MV-4-11 (cell line): ENCODE measurements at places on chromosomes 7 and 10.

DNA sequence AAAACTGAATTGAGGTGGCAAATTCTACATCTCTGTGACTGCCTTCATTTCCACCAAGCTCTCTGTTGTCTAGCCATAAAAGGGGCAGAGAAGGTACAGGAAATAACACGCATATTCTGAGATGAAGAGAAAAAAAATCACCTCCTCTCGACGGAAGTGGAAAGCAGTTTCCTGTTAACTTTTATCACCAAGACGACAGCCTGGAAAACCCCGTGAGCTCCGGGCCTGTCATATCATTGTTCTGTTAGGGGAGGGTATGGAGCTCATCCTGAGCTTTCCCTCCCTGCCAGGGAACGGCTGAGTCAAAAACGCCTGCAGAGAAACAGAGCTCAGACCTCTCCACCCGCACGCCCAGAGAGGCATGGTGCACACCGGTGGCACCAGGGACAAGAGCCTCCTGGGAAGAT, 200.3 kb downstream of the PRPF18 start:
- DNase-seq = no peak

DNA sequence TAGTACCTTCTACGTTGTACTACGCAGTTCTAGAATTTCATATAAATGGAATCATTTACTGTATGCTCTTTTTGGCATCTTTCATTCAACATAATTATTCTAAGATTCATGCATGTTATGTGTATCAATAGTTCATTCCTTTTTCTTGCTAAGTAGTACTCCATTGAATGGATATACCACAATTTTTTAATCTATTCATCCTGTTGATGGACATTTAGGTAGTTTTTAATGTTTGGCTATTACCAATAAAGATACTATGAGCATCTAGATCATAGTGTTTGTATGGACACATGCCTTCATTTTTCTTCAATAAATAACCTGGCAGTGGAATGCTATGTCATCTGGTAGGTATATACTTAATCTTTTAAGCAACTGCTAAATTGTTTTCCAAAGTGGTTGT, 83.0 kb upstream of the ELN start:
- no peak for DNase-seq

GRCh38 chr7:157875230-157876179, 538.7 kb downstream of the DNAJB6 start:
- DNase-seq = peak; percentile 36

GRCh38 chr10:47021850-47022249, 110.6 kb downstream of the PTPN20 start:
- no peak for DNase-seq

DNA sequence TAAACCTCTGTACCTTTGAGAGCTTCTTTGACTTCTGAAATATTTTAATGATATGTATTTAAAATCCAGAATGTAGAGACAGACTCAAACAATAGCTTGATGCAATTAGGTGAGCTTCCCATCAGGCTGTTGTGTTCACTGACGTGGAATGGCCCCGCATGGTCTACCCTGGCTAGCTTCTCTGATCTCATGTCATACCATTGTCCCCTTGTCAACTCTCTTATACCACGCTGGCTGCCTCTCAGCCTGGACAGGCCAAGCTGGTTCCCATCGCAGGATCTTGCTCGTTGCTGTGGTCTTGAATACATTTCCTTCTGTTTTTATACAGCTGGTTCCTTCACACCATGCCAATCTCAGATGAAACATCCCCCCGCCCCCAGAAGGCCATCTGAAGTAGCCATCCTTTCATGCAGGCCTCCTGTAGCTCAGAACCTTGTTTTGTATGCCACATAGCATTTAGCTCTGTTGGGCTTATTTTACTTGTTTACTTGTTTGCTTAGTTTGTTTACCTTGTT, 84.2 kb downstream of the FANK1 start:
- DNase-seq = no peak

- no peak for DNase-seq
These were observed 4.4 kb downstream of the RPS24 start for GRCh38 chr10:78038105-78038504.

- DNase-seq = no peak
These were observed 67.4 kb downstream of the PLXNA4 start for GRCh38 chr7:132508724-132509353.

GRCh38 chr10:4345877-4346646, 479.9 kb upstream of the AKR1E2 start:
- DNase-seq = no peak

DNA sequence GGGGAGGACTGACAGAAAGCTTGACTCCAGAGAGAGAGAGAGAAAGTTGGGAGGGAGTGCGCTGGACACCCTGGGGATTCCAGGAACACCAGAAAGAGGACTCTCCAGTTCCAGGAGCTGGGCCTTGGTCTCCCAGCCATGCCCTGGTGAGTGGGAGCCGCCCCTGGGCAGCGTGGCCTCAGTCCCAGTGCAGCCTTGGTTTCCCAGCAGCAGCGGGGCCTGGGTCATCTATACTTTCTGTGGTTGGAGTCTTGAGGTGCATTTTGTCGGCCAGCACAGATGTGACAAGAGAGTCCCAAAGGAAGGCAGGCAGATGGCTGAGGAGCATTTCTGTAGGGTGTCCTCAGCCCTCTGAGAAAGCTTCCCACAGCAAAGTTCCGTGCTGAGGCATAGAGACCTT, 334.7 kb upstream of the ZNF32 start:
- no peak for DNase-seq

DNA sequence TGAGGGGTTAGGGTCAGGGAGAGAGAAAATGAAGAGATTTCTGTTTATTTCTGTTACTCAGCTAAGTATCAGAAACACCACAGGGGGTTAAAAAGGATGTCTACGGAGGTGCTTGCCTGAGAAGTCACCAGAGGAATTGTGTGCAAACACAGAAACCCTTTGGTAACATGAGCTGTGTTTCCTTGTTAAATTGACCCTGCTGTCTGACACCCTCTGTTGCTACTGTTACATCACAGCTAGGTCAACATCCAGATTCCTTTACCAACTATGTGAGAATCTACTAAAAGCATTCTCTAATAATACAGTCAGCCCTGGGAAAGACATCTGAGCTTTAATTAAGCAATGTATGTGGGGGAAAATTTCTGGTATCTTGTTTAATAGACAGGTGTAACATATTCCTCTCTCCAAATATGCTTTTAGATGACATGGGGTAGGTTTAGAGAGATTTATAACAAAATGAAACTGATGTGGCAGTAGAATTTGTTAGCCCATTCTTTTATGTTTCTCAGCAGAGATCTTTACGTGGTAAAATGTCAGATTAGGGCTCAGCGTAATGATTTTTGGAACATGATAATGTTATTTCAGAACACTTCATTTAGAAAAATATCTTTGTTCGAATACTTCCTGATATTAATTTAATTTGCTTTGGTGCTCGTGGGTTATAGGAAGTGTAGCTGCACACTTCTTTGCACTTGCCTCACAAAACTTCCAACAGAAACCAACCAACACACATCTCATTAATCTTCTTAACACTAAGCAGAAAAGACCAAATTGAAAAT, 168.0 kb upstream of the AHR start:
- DNase-seq = no peak

DNA sequence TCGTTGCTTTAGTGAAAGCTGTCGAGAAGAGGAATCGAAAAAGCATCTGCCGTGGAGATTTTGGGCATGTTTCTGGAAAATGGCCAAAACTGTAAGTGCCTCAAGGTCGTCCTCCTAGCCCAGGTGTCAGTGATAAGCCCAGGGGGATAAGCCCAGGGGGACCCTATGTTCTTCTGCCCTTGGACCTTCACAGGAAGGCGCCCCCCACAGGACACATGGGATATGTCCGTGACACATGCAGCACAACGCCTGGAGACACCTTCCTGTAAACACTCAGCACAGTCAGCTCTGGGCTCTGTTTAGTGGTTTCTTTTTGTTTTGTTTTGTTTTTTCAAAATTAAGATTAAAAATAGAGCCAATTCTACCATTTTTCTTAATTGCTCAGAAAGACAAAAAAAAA, 272.7 kb downstream of the KLF6 start:
- DNase-seq = no peak

DNA sequence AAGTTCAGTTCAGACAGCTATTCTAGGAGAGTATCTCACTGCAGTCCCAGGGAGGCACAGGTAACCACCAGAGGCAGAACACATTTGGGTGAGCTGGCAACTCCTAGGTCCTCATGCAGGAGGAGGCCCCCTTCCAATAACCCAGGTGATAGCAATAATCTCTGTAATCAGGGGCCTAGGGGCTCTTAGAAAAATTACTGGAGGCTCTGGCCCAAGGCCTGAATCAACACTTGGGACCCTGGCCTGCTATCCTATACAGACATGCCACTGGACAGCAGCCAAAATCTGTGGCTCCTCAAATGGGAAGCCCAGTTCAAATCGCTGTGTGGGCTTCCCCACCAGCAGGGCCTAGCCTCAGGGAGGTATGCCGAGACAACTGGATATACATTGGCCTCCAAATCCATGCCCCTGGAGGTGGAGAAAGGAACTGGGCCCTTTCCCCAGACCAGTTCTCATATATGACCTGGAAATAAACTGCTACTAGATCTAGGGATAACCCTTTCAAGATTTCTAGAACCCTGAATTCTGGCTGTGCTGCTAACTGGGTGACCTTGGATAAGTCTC, 1.6 kb downstream of the AVPI1 start:
- no peak for DNase-seq

GRCh38 chr7:64656489-64656888, 9.4 kb upstream of the ZNF107 start:
- no peak for DNase-seq

- no peak for DNase-seq
These were observed 563.2 kb downstream of the DNAJB6 start for GRCh38 chr7:157900011-157900410.

DNA sequence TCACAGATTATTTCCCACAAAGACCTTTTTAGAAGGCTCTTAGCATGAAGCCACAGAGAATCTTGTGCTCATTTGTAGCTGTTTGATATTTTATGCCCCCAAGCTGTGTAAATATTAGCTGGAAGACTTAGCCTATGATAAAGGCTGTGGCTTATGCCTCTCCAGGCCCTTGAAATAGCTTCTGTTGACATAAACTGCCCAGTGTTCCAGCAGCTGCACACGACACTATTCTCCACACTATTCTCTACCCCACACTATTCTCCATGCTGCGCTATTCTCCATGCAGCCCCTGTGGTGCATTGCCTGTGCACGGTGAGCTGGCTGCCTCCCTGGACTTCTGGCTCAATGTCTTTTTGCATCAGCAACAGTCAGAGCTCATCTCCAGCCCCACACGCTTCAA, 13.1 kb downstream of the DDC start:
- no peak for DNase-seq

DNA sequence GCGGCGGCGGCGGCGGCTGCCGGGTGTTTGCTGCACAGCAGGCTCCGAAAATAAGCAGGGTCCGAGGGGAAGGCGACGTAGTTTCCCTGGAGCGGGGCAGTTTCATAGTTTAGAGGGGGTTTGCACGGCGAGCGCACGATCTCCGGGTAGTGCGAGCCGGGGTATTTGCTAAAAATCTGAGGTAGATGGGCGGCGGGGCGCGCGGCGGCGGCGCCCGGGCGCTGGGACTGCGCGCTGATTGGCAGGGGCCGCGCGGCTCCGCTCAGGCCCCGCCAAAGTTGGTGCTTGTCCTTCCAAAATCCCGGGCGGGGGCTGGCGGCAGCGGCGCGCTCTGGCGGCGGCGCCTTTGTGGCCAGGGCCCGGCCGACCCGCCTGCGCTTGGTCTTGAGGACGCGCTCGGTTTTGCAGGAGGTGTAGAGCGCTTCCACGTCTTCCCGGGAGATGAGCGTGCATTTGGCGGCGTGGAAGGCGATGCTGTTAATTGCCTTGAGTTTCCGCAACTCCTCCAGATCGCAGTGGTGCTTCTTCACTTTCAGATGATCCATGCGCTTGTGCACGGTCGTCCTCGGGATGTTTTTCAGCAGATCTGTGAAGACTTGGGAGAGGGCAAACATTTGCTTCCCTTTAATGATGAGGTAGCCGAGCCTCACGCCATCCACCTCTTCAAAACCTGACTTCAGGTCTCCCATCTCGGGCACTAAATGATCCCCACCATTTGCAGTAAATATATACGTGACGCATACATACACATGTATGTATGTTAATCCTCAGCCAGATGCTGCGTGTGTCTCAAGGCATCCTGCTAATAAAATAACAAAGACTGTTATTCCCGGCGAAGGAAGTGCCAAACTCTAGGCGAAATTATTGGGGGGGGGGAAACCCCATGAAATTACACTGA, 8.1 kb downstream of the SKIDA1 start:
- peak; percentile 6 for DNase-seq

DNA sequence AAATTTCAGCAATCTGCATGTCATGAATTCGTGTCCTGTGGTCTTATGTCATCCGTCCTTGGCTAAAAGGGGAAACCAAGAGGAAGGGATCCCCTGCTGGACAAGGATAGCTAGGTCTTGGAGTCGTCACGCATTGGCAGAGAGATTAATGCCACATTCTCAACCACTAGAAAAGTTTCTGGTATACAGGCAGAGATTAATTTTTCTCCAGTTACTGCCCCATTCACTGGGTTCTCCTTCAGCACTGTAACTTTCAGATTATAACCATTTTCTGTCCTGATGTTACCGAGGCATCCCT, 1060.6 kb upstream of the AUTS2 start:
- no peak for DNase-seq

GRCh38 chr7:127873151-127873550, 158.1 kb downstream of the LRRC4 start:
- DNase-seq = no peak

GRCh38 chr10:49398000-49398861, 2.3 kb upstream of the DRGX start:
- DNase-seq = peak; percentile 70

DNA sequence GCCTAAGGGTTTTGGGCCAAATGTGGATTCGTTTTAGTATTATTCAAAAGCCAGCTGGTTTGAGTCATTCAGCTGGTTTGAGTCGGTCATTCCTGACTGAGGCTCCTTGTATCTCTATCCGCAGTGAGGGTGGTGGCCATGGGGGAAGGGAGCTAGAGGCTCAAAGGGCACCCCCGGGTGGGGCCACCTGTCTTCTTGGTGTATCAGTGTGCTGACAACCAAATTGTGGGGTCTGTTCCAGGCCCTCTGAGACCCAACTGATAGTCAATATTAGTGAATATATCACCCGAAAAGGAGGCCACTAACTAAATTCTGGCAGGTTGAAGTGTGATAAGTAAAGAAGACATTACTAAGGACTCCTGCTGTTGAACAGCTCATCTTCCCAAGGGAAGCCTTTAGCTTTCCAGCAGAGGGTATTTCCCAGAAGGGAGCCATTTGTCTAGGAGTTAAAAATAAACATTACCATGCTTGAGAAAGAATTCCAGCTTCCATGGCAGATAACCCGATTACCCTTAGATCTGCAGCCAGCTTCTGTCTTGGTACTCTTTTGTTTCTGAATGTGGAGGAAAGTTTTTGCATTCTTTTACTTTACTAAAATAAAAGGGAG, 29.9 kb upstream of the DDX50 start:
- DNase-seq = no peak
